ENCODE measurements at places on chromosomes 6 and 20.
A peak's percentile ranks its signal among the peaks of the same experiment; 100 is the strongest.

DNA sequence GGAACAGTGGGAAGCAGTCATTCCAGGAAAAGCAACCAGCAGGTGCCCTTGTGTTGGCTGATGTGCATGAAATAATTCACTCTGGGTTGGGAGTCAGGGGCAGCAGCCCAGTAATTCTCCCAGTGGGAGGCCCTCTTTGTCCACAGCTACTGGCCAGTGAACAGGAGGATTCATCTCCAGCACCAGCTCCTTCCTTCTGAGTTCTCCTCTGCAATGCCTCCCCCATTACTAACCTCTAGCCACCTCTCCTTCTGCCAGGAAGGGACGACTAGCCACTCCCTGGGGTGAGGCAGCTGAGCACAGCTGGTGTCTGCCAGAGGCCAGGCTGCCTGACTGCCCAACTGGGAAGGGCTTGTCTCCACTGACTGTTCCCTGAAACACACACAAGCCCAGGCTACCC lies 12.5 kb upstream of the R3HDML start:
- no peak for DNase-seq

GRCh38 chr6:63814459-63814858 lies 178.9 kb downstream of the PHF3 start:
- no peak for DNase-seq

DNA sequence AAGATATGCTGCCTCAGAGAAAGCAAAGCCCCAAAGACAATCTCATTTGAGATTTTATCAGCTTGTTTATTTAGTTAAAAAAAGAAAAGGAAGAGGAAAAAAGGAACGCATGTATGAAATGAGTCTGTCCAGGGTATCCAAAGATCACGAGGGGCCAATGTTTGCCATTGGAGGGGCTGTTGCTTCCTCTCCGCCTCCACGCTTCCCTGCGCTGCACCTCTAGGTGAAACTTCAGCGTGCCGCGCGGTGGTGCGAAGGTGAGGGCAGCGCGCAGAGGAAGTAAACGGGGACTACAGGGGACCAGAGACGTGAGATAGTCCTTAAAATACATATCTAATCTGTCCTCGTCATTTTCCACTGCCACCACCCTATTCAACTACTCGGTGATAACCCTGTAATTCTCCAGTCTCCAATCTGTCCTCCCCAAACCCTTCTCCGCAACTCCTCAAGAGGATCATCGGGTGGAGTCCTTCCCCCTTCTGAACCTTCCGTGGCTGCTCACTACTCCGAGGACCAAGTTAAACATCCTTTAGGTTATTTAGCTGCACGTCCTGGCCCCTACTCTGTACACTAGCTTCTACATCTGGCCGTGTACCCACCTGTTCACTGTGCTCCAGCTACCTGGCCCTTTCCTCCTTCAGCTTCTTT lies 1.1 kb upstream of the DCBLD1 start:
- no peak for DNase-seq

DNA sequence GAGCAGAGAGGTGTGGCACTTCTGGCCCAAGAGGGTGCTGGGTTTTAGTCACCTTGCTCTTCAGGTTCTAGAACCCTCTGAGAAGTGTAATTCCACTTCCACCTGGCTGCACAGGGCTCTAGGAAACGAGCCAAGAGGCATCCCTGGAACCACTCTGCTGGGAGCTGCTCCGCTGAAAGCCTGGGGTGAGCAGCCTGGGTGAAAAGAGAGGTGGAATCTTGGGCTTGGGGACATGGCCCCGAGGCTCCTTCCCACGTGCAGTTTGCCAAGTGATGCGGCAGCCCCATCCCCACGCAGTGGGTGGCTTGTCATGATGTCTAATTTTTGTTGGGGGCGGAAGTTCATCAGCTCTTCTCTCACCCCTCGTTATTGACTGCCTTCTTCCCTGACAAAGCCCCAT lies 32.8 kb downstream of the PPP1R16B start:
- no peak for DNase-seq

GRCh38 chr6:28865401-28866204 lies 58.2 kb downstream of the TRIM27 start:
- peak; percentile 89 for DNase-seq

- DNase-seq: no peak
Observed at GRCh38 chr6:13248053-13248452, 80.3 kb downstream of the TBC1D7 start.

- no peak for DNase-seq
Observed at GRCh38 chr20:57693670-57694329, 16.0 kb downstream of the PMEPA1 start.

- DNase-seq: no peak
Observed at GRCh38 chr6:166739117-166739975, 112.3 kb upstream of the RPS6KA2 start.

DNA sequence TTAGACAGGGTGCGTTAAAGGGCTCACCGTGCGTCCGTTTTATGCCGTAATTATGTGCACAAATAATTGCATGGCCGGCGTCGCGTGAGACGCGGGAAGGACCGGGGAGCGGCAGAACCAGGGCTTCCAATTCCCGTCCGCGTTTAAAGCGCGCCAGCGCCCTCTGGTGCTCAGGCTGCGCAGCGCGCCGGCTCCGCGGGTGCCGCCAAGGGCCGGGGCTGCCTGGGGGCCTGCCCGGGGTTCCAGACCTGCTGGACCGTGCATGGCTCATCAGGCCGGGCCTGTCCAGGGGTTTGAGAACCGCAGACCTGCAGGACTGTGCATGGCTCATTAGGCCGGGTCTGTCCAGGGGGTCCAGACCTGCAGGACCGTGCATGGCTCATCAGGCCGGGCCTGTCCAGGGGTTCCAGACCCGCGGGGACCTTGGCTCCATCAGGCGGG lies 369.0 kb downstream of the THBS2 start:
- DNase-seq: no peak

- DNase-seq: no peak
Observed at GRCh38 chr20:35742741-35743523, 872 bp upstream of the RBM39 start.

DNA sequence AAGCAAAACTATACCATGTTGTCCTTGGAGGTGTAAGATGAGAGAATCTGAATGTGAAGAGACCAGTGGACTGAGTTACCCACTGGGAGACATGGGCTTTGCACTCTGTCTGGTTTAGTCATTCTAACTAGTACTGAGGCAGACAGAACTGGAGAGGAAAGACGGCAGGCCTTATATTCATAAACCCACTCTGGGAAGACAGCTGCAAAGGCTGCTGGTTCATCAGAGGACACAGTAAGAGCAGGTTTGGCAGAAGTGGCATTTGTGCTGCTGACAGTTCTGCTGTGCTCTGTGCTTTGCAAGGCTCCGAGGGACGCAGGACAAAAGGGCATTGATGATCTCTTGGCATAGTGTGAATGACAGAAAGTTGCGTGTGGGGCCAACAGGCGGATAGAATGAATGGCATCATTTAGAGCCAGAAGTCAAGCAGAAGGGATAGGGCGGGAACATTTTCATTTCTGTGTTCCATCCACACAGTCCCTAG lies 142.3 kb upstream of the TENT5A start:
- DNase-seq: no peak

GRCh38 chr6:15893556-15894253 lies 230.9 kb upstream of the DTNBP1 start:
- DNase-seq: peak; percentile 91

GRCh38 chr6:89862698-89863097 lies 31.6 kb upstream of the GJA10 start:
- no peak for DNase-seq

GRCh38 chr6:36533321-36533720 lies 14.0 kb downstream of the STK38 start:
- DNase-seq: no peak

Measured in CMK (cell line).